ENCODE measurements at places on chromosomes 16 and 17.

- DNase-seq, result no peak
These were observed 1.2 kb upstream of the ABCA3 start for GRCh38 chr16:2341456-2342447.

DNA sequence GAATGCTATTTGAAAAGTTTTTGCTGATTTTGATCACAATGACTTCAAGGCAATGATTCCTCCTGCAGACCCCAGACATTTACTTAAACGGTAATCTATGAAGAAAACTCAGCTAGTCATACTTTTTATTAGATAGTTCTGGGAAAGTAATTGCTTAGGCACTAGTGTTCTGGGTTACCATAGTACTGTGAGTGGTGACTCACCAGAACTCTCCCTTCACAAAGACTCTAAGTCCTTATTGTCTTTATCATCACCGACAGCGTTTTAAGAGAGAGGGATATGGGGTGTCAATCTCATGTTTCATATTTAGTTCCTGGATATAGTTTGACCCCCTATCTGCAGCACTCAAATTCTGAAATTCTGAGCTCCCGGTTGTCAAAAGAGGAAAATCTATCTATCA lies 43.0 kb upstream of the CDH8 start:
- no peak for DNase-seq

DNA sequence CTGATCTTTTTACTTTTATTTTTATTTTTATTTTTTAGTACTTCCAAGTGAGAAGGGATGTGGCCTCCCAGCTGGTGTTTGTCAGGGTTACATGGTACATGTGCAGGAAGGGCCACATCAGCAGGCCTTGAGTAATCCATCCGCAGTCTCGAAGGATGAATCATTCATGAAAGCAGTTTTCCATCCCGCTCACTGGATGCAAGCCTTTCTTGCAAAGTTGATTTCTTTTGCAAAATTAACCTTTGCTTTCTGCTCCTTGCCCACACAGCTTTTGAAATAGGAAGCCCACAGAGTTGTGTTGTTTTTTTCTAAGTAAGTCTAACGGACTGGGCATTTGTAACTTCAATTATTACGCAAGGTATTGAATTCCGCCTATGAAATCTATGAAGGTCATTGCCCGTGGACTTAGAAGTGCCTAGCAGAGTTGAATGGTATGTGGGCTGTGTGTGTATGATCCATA lies 157.4 kb downstream of the PRKCA start:
- peak; percentile 52 for DNase-seq

- DNase-seq, result no peak
These were observed 106.7 kb downstream of the TTC19 start for GRCh38 chr17:16106161-16106891.

DNA sequence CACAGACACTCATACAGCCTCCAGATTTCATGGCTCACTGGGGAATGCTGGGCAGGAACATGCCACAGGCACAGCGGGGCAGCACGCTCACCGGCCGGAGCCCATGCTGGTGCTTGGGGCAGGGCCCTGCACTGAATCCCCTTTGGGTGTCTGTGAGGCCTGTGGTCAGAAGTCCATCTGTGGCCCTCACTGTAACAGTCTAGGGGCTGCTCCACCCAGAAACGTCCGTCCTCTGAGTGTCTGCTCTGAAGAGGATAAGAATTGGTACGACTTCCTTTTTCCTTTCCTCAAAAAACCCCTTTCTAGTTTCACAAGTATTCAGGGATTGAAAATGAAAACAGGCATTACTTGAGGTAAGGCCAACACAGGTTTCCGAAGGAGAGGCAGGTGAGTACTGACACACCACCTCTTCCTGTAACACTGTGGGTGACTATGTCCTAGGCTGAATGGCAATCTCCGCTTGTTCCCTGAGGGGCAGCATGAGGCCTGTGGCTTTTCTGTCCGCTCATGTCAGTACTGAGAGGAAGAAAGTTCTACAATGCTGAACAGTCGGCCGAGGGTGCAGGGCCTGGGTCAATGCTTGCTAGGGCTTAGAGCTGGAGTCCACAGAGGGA lies 42.5 kb downstream of the TMEM11 start:
- DNase-seq, result no peak

GRCh38 chr17:1484676-1485422 lies 7.6 kb downstream of the MYO1C start:
- no peak for DNase-seq

GRCh38 chr16:57711346-57711745 lies 16.7 kb downstream of the DRC7 start:
- DNase-seq, result no peak

GRCh38 chr16:82345318-82345717 lies 175.3 kb upstream of the MPHOSPH6 start:
- no peak for DNase-seq

DNA sequence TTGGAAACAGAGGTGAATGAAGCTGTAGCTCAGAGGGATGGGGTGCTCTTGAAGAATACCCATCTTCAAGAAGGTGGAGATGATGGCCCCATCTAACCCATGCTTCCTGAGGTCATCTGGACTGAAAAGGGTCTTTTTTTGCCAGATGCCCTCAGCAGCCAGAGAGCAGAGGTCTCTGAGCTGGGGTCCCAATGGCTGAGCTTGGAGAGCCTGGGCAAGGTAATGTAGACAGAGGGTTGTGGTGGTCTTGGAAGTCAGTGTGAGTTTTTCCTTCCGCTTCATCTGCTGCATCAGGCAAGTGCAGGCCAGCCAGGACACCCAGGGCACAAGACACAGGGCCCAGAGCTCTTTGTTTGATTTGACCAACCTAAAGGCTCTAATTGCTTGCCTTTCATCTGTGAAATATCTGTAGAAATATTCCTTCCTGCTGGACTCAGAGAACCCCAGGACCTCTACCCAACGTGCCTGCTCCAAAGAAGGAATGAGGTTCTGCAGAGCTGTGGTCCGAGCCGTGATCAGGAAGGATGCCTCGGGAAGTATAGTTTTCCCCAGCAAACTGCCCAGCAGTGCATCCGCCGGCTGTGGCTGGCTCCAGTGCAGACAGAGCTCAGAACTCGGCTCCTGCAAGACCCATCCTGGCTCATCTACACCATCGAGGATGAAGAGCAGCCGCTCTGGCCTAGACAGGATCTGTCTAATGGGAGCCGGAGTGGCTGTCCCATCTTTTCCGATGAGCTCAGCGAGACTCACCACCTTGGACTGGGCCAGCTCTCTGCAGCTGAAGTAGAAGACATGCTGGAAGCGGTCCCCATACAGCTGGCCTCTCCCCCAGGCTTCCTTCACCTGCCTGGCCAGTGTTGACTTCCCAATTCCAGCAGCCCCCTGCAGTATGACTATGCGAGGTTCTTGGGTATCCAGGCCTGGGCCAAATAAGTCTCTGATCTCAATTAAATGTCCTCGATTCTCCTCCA lies 25.2 kb downstream of the NLRP1 start:
- no peak for DNase-seq

DNA sequence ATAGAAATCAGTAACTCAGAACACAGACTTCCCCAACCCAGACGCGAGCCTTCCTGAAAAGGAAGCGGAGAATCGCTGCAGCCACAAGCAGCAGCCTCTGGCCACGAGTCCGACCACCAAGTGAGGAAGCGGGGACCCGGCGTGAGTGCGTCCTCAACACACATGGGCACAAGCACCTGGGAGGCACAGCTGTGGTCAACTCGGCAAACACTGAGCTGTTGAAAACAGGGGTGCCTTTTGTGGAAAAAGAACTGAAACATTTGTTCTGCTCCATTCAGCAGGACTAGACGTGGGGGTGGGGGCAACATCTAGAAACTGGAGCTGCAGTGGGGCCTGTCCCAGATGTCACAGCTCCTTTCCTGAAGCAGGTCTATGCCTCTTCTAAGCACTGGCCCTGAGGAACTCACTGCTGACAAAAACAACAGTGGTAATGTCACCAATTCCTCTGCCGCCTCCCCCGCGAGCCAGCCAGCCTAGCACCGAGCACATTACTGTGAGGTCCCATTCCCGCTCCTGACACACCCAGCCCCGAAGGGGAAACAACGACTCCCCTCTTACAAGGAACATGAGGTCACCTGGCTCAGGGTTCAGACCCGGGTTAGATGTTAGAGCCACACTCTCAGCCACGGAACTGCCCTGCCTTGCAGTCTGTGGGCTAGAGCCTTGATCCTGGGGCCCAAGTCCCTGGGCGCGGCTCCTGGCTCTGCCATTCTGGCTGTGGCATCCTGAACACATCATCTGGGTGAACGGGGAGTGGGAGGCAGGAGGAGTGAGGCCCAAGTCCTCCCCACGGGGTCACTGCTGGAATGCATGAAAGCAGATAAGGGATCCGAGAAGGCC lies 29.0 kb downstream of the KDM8 start:
- DNase-seq, result no peak

DNA sequence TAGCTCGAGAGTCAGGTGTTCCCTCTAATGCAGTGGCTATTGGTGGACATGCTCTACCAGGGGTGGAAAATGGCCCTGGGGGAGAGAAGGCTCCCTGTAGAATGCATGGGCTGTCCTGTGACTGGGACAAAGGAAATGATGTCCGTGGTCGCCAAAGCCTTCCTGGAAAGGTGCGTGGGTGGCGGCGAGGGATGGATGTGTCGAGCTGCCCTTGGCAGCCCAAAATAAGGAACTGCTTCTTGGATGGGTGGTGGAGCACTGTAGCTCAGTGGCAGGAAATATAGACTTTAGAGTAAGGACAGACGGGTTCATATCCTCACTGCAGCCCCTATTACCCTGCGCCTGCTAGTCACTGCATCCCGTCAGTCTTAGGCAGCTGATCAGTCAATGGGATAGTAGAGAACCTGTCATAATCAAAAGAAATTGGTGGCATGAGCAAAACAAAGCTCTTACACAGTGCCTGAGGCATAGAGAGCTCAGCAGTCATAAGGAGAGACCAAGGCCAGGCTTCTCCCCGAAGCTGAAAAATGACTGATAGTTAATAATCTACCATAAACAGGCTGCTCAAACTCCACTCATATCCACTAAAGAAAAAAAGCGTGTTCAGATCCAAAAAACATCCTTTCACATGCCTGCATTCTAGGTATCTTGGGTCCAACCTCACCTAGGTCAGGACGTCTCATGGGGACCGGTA lies 123.5 kb upstream of the PLCG2 start:
- no peak for DNase-seq

- no peak for DNase-seq
These were observed 46.5 kb downstream of the KSR1 start for GRCh38 chr17:27502526-27503324.

- DNase-seq, result no peak
These were observed 135.5 kb upstream of the CRHR1 start for GRCh38 chr17:45648642-45649041.

DNA sequence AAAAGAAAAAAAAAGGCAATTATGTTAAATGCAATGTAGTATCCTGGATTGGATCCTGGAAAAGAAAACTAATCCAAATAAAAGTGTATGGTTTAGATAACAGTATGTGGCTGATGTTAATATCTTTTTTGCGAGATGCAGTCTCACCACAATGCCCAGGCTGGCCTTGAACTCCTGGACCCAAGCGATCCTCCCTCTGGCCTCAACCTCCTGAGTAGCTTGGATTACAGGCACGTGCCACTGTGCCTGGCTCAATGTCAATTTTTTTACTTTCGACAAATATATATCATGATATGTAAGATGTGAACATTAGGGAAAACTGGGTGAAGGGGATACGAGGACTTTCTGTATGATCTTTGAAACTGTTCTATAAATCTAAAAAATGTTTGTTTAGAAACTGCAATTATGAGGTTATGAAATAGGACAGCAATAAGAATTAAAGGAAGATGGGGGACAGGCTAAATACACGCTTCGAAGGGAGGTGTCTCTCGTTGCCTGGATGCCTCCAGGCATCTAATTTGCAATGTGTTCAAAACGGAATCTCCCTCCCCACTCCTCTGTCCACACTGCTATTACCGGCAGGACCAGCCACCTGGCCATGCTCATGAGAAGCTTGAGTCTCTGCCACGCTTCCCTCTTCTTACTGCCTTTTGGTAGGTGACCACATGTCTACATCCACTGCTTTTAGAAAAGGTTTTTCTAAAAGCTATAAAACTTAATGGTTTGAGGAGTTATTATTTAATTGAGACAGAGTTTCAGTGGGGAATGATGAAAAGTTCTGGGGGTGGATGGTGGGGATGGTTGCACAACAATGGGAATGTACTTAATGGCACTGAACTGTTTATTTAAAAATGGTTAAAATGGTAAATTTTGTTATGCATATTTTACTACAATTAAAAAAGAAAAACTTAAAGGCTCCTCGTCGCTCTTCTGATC lies 15.2 kb downstream of the UBE2O start:
- DNase-seq, result no peak

DNA sequence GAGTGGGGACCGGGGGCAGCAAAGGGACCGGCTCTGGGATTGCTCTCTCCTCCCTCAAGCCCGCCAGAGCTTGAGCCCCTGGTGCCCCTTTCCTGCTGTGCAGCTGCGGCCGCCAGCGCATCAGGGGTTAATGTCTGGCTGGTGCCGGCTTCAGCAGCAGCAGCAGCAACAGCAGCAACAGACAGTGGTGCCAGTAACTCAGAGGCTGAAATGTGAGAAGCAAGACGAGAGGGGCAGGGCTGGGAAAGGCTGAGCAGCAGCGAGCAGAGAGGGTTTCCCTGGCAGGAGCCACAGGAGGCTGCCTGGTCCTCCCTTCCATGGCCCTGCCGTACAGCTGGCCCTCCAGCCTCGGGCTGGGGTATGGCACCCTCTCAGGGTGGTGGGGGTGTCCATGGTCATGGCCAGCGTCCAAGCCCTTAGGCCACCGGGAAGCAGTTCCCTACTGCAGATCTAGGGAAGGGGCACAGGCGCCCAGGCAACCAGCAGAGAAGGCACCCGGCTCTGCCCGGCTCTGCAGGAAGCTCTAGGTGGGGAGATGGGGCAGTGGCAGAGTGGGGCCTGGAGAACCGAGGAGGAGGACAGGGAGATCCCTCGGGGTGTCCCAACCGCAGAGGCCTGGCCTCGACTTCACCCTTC lies 21.1 kb upstream of the TFAP4 start:
- peak; percentile 71 for DNase-seq

GRCh38 chr17:31605761-31606160 lies 214.3 kb downstream of the RAB11FIP4 start:
- DNase-seq, result no peak

DNA sequence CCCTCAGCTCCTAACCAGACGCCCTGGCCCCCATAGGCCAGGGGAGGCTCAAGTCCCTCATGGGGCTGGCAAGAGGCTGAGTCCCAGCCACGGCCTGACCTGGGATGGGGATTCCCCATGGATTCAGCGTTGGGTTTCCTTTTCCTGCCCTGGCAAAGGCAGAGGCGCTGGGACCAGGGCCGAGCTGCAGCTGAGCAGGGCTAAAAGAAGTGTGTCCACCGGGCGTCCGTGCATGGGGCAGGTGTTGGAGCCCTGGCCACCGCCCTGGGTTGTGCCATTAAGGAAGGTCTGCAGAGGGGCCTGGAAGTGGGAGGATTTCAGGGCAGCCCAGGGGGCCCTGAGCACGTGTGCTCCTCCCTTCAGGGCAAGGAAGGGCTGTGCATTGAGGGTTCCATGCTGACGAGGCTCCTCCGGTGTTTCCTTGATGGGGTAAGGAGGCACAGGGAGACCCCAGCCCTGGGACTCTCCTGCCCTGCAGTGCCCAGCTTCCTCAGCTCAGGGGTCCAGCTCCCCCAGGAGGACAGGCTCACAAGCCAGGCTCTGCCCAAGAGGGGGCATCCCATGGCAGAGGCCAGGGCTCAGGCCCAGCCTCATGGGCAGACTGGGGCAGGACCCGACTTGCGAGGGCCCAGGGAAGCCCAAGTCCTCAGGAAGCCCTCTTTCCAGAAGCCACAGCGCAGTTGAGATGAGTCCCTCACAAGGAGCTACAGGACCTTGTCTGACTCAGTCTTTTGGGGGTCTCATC lies 10.1 kb downstream of the TBC1D26 start:
- no peak for DNase-seq

GRCh38 chr16:71746442-71747046 lies 22.0 kb upstream of the PHLPP2 start:
- peak; percentile 15 for DNase-seq
